ENCODE measurements at places on chromosomes 5 and 9.

- no peak for DNase-seq
These were observed 128.3 kb downstream of the TLE1 start for GRCh38 chr9:81560851-81561732.

DNA sequence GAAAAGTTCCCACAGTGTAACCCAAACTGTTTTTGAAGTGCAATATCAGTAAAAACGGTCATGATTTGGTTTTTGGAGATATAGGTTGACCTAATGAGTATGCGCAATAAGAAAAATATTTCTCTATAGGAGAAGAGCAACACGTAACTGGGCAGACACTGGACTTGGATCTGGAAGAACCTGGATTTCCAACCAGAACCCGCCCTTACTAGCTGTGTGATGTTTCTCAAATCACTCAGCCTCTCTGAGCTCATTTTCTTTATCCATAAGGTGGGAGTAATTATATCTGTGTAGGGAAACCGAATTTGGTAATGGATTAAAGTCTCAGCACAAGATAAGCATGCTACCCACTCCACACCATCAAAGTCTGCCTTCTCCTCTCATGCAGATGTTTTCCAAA lies 169.1 kb downstream of the COL23A1 start:
- no peak for DNase-seq

GRCh38 chr9:16193066-16193465 lies 640.2 kb downstream of the CCDC171 start:
- no peak for DNase-seq

GRCh38 chr5:136425921-136426320 lies 60.6 kb upstream of the TRPC7 start:
- no peak for DNase-seq

DNA sequence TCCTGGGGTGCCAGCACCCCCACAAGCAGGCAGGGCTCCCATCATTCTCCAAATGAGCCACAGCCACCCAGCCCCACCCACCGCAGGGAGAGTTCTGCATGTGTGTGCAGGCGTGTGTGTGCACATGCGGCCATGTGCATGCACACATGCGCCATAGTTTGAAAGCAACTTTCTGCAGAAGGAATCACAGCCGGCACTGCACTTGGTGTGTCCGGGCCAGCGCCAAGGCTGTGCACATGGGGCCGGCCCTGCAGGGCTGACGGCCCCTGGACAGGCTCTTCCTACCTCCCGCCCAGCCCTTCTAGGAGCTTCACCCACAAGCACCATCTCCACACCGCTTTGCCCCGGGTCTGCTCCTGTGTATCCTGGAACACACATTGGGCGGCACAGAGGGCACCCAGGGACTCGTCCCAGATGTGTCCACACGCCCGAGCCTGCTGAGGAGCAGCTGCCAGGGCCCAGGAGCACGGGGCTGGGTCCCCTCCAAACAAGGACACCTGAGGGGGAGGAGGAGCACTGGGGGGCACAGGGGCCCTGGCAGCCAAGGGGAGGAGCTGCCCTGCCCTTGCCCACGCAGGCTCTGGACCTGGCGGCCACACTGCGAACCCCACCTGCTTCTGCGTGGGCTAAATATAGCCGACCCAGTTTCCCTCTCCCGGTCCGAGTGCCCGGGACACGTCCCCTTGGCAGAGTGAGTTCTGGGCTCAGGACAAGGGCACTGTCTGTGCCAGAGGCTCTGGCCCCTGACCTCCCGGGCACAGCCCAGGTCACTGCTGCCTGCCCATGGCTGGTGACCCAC lies 19.1 kb downstream of the TPPP start:
- no peak for DNase-seq

GRCh38 chr5:113039934-113040285 lies 63.3 kb downstream of the DCP2 start:
- no peak for DNase-seq

DNA sequence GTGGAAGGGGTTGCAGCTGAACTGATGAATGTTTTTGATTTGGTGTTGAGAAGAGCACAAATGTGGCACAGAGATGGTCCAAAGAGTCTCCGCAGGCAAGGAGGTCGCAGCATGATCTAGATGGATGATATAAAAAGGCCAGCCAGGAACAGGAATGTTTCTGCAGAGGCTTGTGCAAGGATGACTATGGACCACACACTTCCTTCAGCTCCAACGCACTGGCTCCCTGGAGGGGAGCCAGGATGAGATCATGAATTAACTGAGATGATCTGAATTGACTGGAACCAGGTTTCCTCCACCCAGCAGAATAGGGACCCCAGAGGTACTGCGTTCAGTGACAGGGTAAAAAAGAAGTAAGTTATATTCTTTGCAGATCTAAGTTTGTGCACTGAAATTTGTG lies 89.0 kb downstream of the ARSB start:
- no peak for DNase-seq

- no peak for DNase-seq
These were observed 224.9 kb downstream of the SNX18 start for GRCh38 chr5:54742417-54742891.

- no peak for DNase-seq
These were observed 4.3 kb downstream of the SPINK4 start for GRCh38 chr9:33244137-33244784.

DNA sequence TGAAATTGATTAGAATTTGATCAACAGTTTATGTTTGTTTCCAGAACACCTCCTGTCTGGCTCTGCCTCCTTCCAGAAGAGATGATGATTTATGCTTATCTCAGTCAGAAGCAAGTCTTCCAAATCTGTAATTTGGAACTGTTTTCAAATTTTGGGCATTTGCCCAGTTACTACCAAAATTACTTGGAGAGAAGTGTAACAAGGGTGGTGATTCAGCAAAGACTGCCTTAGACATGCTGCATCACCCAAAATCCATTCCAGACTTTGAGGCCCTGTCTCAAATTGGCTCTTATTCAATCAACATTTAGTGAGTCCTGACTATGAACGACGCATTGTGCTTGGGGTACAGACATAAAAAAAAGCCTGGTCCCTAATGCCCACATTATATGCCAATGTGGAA lies 89.4 kb downstream of the SH3TC2 start:
- DNase-seq, result no peak

GRCh38 chr5:172415362-172416275 lies 38.7 kb downstream of the SH3PXD2B start:
- no peak for DNase-seq
